ENCODE measurements at places on chromosomes 13 and 19. TPM values are rescaled to one million over a fixed set of nuclear protein-coding genes. Genes with fewer than 3 reads are reported as not detected.

The CAPN12 gene
- total RNA-seq: not detected

The ANKLE1 gene
- 3.1 TPM for total RNA-seq

The TGFBR3L gene
- total RNA-seq: 1.2 TPM

The CCL25 gene
- total RNA-seq: not detected

The SMIM17 gene
- 1.4 TPM for total RNA-seq

The LENG9 gene
- 2.8 TPM for total RNA-seq

The GIPC3 gene
- total RNA-seq: 7.1 TPM

The KLK7 gene
- not detected for total RNA-seq

The C19orf33 gene
- total RNA-seq: 4.3 TPM

The SRRM5 gene
- total RNA-seq: 0.32 TPM

The NANOS3 gene
- total RNA-seq: 4.4 TPM

The CBLC gene
- total RNA-seq: not detected

The KLF2 gene
- total RNA-seq: 23.4 TPM

The ZNF497 gene
- 1.3 TPM for total RNA-seq

The ZNF534 gene
- total RNA-seq: not detected

The RUBCNL gene
- total RNA-seq: not detected

The CIC gene
- 86.3 TPM for total RNA-seq

The LILRB1 gene
- total RNA-seq: not detected

The TMEM150B gene
- total RNA-seq: not detected

The TSEN34 gene
- 37.4 TPM for total RNA-seq

The STK11 gene
- total RNA-seq: 75.4 TPM

The NCR1 gene
- not detected for total RNA-seq

Measured in endothelial cell of umbilical vein (primary cell).